SJSA1 (cell line): ENCODE measurements at places on chromosomes 1 and 21.

GRCh38 chr1:97797403-97798183 is 123.2 kb downstream of the DPYD start:
- no peak for DNase-seq

DNA sequence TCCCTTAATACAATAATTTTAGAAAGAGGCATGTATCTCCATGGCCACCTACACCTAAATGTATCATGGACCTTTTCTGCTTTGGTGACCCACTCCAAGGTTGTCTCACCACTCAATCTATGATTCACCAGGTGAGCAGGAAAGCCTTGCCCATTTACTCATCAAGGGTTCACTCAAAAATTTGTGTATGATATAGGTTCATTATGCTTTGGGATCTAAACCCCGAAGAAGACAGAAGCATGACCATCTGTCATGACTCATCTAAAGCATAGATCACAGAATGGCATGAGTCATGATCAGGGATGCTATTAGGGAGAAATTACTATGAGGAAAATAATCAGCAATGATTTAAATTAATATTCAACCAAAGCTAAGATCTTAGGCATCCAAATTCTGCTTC is 38.5 kb downstream of the PYHIN1 start:
- DNase-seq: no peak

- no peak for DNase-seq
Measured at GRCh38 chr21:40926238-40926637, 79.3 kb upstream of the DSCAM start.

GRCh38 chr1:208045463-208046260 is 134.7 kb upstream of the CD34 start:
- DNase-seq: no peak

DNA sequence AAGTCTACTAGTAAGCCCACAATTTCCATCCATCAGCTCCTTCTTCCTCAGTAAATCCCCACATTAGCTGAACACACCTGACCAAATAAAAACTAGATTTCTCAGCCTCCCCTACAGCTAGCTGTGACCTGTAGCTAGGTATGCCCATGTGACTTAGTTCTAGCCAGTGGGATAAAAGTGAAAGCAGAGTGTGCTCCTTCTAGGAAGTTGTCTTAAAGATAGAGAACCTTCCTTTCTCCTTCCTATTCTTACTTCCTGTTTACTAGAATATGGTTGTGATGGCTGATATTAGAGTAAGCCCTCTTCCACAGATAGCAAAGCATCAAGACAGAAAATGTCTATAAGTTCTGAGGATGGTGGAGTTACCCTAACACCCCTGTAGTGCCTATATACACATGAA is 67.0 kb downstream of the PIK3R3 start:
- DNase-seq: no peak

DNA sequence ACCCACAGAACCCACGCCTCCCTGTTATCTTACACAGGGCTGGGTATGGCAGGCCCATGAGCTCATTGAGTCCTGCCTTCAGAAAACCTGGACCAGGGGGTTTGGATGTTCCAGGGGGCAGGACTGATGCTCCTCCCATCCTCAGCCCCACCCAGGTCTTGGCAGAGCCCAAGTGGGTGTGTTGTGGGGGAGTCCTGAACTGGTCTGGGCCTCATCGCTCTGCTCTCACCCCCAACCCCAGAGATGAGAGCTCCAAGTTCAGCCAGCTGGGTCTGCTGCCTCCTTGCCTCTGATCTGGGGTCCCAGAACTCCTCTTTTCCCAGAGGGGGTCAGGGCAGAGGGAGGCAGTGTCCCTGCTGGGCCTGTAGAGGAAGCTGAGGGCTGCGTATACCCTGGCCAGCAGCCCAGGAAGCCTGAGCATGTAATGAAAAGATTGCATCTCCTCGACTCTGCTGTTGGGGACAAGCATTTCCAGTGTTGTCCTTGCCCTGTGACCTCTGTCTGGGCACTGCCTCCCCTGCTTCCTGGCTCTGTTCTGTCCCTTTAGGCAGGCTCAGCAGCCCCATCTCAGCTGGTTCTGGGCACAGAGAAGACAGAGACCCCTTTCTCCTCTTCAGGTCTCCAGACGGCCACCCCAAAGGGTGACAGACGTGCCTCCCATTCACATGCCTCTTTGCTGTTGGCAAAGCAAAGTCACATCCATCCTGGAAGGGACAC is 54.7 kb upstream of the EPS8L3 start:
- DNase-seq: no peak

DNA sequence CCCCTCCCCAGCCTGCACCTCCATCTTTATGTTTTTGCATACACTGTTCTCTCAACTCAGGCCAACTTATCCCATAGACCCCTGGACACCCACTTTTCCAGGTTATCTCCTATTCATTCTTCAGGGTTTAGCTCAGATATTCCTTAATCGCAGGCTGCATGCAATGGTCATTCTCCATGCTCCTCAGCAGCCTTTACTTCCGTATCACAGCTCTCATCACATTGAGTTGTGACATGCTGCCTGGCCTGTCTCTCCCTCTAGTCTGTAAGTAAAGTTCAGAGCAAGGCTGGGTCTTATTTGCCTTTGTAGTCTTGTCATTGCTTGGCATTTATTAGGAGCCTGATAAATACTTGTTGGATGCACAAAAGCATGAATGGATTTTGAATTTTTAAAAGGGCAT is 6.9 kb downstream of the DNAJC6 start:
- no peak for DNase-seq
